ENCODE measurements at places on chromosomes 7 and 10. TPM values are rescaled to one million over a fixed set of nuclear protein-coding genes. Genes with fewer than 3 reads are reported as not detected.

ARID5B gene
- 55.4 TPM for total RNA-seq

NEURL1 gene
- total RNA-seq, result 23.6 TPM

IFIT1B gene
- total RNA-seq, result not detected

OLAH gene
- not detected for total RNA-seq

GPR85 gene
- total RNA-seq, result 4.8 TPM

GLI3 gene
- total RNA-seq, result 105 TPM

C10orf53 gene
- not detected for total RNA-seq

CYP2E1 gene
- 0.69 TPM for total RNA-seq

SLC26A3 gene
- total RNA-seq, result 1.0 TPM

GRCh38 chr10:3530346-3530745, 254.7 kb downstream of the KLF6 start:
- no peaks in the 10 kb centered on the region for H3K27me3 ChIP-seq
- no peaks in the 10 kb centered on the region for H3K36me3 ChIP-seq
- H3K4me1 ChIP-seq, result no peaks in the 10 kb centered on the region
- H3K27ac ChIP-seq, result no peak overlapping the region

GRCh38 chr7:73870041-73870492, 9.1 kb downstream of the TMEM270 start:
- H3K4me1 ChIP-seq, result no peaks in the 10 kb centered on the region
- no peaks in the 10 kb centered on the region for H3K27me3 ChIP-seq
- H3K4me3 ChIP-seq, result no peak overlapping the region
- DNase-seq, result no peak

DNA sequence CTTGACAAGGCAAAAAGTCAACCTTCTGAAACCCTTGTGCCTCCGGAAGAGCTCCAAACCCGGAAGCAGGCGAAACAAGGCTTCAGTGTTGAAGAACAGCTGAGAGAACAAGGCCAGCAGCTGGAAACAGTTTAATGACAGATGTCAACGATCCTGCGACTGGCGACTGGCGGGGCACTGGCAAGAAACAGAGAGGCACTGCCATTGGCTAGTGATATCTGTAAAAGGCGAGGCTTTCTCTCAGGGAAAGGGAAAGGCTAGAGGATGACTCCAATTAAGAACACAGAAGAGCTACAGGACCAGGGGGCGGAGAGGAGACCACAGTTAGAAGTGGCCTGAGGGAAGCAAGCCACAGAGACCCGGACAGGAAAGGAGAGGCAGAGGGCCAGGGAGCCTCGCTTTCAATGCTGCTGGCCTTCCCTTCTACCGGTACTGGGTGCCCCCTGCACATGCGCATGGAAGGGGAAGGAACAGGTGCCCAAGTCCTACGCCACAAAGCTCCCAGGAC, 19.4 kb downstream of the ITGB1 start:
- DNase-seq, result no peak
- H3K4me3 ChIP-seq, result no peak overlapping the region
- no peaks in the 10 kb centered on the region for H3K36me3 ChIP-seq
- H3K4me1 ChIP-seq, result no peaks in the 10 kb centered on the region
- H3K27ac ChIP-seq, result peak overlapping the region; percentile 70
- H3K27me3 ChIP-seq, result no peaks in the 10 kb centered on the region

DNA sequence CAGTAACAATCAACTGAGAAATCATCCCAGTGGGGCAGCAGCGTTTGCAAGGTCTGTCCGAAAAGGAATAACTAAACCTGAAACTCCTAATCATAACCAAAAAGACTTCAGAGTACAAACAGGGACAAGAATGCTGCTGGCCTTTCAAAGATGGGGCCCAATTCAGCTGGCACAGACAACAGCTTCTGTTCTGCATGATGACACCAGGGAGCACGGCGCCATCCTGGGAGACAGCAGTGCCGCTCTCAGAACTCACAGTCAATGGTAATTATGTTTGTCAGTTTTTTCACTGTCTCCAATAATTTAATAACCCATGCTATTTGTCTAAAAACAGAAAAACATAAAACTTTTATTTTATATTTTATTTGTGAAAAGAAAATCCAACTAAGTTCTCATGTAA, 90.0 kb downstream of the LARP4B start:
- no peaks in the 10 kb centered on the region for H3K36me3 ChIP-seq
- no peak overlapping the region for H3K27ac ChIP-seq
- H3K4me3 ChIP-seq, result no peak overlapping the region
- H3K27me3 ChIP-seq, result no peaks in the 10 kb centered on the region
- no peak for DNase-seq
- no peaks in the 10 kb centered on the region for H3K4me1 ChIP-seq

- no peak overlapping the region for H3K27ac ChIP-seq
- H3K36me3 ChIP-seq, result no peaks in the 10 kb centered on the region
- no peak for DNase-seq
- no peaks in the 10 kb centered on the region for H3K4me1 ChIP-seq
- H3K4me3 ChIP-seq, result no peak overlapping the region
- no peaks in the 10 kb centered on the region for H3K27me3 ChIP-seq
These were observed 375.9 kb downstream of the BMPER start for GRCh38 chr7:34281260-34281659.

DNA sequence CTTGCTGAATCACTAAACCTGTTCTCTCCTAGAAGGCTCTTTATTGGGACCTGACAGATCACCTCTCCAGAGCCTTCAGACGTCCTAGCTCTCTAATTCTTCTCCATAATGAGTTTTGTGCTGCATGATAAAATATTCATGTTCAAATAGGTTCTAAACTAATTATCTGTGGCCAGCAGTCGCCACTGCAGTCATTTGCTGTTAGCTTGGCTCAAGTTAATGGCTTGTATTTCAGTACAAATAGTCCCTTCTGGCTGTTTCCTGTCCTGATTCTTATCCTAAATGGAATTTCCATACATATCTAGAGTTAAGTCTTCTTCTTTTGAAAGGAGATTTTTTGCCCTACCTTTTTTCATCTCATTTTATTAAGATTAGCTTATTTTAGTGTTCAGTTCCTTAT, 303.2 kb downstream of the EXOC4 start:
- no peak for DNase-seq
- no peak overlapping the region for H3K4me3 ChIP-seq
- no peaks in the 10 kb centered on the region for H3K36me3 ChIP-seq
- no peaks in the 10 kb centered on the region for H3K27me3 ChIP-seq

GRCh38 chr7:140485500-140486265, 6.4 kb upstream of the MKRN1 start:
- H3K36me3 ChIP-seq, result no peaks in the 10 kb centered on the region
- H3K27ac ChIP-seq, result no peak overlapping the region
- no peak for DNase-seq
- no peaks in the 10 kb centered on the region for H3K4me1 ChIP-seq

DNA sequence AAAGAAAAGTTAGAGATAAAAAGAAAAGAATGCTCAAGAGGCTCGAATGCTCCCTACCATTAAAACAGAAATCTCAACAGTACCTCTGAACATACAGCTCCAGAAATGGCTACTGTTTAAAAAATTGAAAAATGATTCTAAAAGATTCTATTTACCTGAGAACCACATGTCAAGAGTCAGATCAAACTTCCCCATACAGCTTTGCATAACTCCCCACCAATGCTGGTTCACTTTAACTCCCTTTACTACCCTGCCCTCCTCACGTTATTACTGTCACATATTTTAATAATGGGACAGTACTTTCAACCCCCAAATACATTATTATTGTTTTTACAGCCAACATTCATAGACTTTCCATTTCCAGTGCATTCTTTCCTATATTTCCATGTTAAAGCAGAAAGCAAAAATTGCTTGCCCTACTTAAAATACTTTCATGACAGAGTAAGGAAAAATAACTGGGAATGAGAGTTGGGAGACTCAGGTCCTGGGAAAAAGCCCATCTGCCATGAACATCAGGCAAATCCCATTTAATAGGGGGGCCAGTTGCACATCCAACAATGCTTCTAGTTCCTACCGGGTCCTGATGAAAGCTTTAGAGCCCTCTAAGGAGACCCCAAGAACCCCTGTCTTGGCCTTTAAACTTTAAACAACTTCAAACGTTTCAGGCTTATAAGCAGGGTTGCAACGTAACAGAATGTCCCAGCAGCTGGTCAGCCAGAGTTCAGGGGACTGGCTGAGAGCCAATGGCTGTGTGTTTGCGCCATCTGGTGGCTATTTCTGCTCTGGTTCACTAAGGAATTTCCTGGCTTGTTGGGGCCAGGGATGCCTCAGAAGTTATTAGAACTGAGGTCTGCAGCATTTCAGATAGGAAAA, 247.4 kb downstream of the ELMO1 start:
- no peaks in the 10 kb centered on the region for H3K4me1 ChIP-seq
- H3K27me3 ChIP-seq, result no peaks in the 10 kb centered on the region
- peak; percentile 79 for DNase-seq
- no peaks in the 10 kb centered on the region for H3K36me3 ChIP-seq
- H3K27ac ChIP-seq, result peak overlapping the region; percentile 74
